ENCODE measurements at places on chromosomes 11 and 22.

DNA sequence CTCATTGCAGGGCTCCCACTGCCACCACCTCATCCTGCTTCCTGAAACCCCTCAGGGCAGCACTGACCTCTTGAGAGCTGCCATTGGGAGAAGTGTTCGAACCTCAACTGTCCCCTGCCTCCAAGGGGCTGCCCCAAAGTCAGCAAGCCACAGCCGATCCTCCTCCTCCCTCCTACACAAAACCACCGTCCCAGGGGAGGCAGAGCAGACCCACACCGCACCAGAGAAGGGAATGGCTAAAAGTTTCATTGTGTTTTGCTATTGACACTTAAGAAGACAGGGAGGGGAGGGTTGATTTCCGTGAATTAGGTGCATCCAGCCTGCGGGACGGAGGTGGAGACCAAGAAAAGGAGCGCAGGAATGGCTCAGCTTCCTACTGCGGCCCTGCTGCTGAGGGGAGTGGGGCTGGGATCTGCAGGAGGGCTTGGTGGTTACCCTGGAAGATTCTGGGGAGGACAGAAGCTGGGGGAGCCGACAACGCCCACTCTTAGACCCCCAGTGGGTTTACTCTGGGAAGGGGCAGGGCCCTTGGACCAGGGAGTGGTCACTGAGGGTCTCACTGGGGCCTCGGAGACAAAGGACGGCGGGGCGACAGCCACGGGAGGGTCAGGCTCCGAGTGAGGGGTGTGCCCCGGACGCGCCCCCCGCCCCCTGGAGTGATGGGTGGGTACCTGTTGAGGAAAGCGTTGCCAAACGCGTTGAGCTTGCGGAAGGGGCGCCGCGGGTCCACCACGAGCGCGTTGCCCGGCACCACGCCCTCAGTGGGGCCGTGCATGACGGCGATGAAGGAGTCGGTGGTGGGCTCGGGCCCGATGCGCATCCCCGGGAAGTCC, 815 bp downstream of the EHD1 start:
- peak overlapping the region; percentile 99 for H3K27ac ChIP-seq
- H3K36me3 ChIP-seq = no peaks in the 10 kb centered on the region
- DNase-seq = no peak
- H3K4me1 ChIP-seq = peaks cover 19% of the 10 kb centered on the region

GRCh38 chr11:70343636-70344035, 54.7 kb upstream of the CTTN start:
- peaks cover 9% of the 10 kb centered on the region for H3K36me3 ChIP-seq
- no peak for DNase-seq
- H3K27me3 ChIP-seq = no peaks in the 10 kb centered on the region
- H3K27ac ChIP-seq = no peak overlapping the region
- no peak overlapping the region for H3K4me3 ChIP-seq

DNA sequence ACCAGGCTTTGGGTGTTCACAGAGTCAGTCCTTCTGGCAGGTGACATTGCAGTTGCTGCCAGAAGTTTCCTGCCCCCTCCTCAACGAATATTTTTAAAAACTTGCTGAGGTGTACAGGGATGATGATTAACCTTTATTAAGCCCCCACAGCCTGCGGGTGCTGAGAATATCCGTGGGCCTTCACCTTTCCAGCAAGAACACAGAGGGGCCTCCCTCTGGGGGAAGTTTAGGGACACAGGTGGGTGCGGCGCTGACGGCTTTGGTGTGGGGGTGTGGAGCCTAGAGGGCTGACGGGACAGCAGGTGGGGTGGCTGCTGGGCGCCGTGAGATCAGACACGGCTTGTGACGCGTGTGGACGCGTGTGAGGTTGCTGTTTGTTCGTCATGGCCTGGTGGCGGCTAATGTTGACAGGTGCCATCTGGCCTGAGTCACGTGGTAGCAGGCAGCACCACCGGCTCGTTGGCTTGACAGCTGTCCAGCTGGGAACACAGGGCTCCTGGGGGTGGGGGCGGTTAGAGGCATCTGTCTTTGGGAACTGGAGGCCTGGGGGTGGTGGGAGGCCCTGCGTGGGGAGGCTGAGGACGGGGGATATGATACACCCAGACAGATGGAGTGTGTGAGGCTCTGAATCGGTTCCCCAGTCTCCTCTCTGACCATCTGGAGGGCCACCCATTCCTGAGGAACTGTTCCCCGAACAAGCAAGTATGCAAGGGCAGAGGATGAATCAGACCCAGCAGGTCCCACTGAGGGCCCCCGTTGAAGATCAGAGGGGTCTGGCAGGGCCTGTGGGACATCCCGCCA, 12.5 kb upstream of the LRRC10B start:
- H3K27ac ChIP-seq = peak overlapping the region; percentile 12
- no peaks in the 10 kb centered on the region for H3K27me3 ChIP-seq
- DNase-seq = no peak
- no peak overlapping the region for H3K4me3 ChIP-seq

GRCh38 chr11:127061947-127062346, 61.4 kb upstream of the KIRREL3 start:
- no peak overlapping the region for H3K4me3 ChIP-seq
- H3K4me1 ChIP-seq = no peaks in the 10 kb centered on the region
- H3K27me3 ChIP-seq = no peaks in the 10 kb centered on the region

GRCh38 chr22:32842486-32842885, 41.0 kb downstream of the TIMP3 start:
- H3K4me3 ChIP-seq = no peak overlapping the region
- no peaks in the 10 kb centered on the region for H3K36me3 ChIP-seq
- no peaks in the 10 kb centered on the region for H3K27me3 ChIP-seq
- H3K27ac ChIP-seq = no peak overlapping the region
- no peak for DNase-seq

DNA sequence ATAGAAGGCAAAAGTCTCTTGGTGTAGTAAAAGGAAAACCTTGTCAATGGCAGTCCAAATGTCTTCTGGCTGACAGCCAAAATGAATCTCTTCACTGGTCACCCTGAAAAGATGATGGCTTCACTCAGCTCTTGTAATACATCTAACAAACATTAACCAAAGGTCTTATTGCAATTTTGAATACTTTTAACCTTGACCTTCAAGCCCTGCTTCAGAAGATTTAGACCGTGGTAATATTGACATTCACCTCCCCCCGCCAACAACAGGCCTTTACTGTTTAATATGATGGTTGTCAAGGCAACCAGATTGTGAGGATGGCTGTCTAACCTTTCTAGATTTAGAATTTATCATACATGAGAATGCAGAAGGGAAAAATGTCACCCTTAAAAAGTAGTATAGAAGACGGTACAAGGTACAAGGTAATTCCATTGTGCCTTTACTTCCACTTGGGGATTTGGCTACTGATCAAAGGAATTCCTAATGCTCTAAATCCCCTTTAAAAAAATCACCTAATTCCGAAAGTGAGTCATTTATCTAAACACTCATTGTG, 342.3 kb downstream of the LARGE1 start:
- no peaks in the 10 kb centered on the region for H3K27me3 ChIP-seq
- DNase-seq = no peak

DNA sequence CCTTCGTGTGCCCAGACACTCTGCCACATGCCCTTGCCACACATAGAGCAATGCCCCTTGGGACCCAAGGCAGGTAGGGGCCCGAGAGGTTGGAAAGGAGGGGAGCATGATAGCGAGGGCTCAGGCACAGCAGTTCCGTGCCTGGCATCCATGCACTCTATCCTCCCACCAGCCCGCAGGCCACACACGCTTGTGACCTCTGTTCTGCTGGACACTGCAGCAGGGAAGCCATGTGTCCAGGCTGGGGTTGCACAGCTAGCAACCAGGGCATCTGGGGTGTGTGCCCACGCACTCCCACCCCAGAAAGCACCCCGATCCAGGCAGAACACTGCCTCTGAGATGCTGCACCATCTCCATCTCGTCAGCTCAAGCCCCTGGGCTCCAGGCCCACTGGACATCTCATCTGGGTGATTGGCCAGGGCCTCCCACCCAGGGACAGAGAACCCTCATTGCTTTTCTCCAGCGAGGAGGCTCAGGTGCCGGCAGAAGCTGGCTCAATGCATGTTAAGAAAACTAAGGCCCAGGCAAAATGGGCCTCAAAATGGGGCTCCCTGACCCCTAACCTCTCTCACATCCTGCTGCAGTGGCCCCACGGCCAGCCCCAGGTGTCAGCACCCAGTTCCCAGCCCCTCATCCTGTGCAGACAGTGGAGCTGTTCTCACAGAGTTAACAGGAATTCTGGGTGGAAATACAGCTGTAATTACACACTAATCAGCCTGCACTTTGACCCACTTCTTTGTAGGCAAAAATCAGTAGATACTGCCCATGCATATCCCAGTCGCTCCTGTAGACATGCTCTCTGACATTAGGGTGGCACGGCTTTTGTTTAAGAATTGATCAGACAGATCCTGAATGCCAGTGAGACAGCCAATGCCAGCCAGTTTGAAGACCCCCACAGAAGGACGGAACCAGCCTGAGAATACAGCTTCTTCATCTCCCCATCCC, 173.9 kb upstream of the B3GAT1 start:
- H3K4me3 ChIP-seq = no peak overlapping the region
- no peak for DNase-seq
- no peaks in the 10 kb centered on the region for H3K4me1 ChIP-seq
- H3K36me3 ChIP-seq = no peaks in the 10 kb centered on the region

DNA sequence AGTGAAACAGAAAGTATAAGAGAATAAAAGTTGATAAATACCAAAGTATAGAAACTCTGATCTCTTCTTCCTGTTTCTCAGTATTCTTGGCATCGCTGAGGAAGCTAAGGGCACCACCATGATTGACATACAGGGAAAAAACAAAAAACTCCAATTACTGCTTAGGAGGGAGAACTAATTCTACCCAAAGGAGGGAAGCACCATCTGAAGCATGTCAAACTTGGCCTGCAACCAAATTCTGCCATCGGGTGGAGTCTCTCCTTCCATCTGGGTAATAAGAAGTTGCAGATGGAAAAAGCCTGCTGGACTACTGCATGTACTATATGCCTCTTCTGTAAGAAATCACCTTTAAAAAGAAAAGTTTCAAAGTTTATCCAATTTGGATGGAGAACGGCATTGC, 30.5 kb upstream of the PPP2R1B start:
- no peak overlapping the region for H3K27ac ChIP-seq
- no peak overlapping the region for H3K4me3 ChIP-seq
- H3K27me3 ChIP-seq = no peaks in the 10 kb centered on the region
- no peak for DNase-seq
- H3K4me1 ChIP-seq = no peaks in the 10 kb centered on the region

DNA sequence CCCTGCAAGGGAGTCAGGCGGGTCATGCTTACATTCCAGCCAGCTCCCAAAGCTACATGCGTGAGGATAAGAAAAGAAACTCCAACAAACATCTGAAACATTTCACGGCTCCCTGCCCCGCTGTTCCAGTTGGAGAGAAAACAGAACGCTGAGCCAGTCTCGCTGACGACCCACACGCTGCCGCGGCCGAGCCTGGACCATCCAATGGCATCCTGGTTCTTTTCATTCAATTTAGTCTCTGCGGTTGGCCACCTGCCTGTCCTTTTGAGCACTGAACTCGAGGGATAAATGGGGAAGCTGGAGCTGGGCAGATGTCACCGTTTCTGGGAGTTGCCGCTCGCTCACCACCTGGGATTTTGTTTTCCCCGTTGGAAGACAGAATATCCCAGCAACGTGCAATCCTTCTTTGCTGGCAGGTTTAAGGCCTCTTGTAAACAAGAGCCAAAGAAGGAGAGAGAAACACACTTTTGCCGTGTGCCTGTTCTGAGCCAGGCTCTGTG, 45.3 kb upstream of the SHISAL1 start:
- H3K27ac ChIP-seq = peak overlapping the region; percentile 7
- no peak for DNase-seq
- no peaks in the 10 kb centered on the region for H3K36me3 ChIP-seq
- no peak overlapping the region for H3K4me3 ChIP-seq
- no peaks in the 10 kb centered on the region for H3K27me3 ChIP-seq
- no peaks in the 10 kb centered on the region for H3K4me1 ChIP-seq

- no peak overlapping the region for H3K4me3 ChIP-seq
- peak; percentile 74 for DNase-seq
- no peaks in the 10 kb centered on the region for H3K27me3 ChIP-seq
- H3K36me3 ChIP-seq = no peaks in the 10 kb centered on the region
- H3K27ac ChIP-seq = peak overlapping the region; percentile 96
- H3K4me1 ChIP-seq = no peaks in the 10 kb centered on the region
These were observed 27.6 kb downstream of the PLEKHA7 start for GRCh38 chr11:16986434-16987204.

DNA sequence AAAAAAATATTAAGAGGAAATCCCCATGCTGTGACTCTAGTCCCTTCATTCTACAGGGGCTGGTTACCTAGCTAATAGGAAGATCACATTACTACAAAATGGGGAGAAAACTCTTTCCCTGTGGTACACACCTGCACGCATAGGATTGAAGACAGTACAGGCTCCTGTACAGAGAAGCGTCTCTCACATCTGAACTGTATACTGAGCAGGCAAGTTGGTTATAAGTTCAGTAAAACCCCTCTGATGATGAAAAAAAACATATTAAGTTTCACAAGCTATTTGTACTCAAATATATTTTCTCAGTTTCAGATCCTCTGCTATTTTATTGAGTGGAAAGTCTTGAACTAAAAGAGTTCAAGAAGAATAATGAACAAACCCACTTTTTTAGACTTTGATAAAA, 156.9 kb upstream of the HSD17B12 start:
- no peak for DNase-seq
- H3K4me1 ChIP-seq = no peaks in the 10 kb centered on the region
- no peak overlapping the region for H3K27ac ChIP-seq
- no peaks in the 10 kb centered on the region for H3K36me3 ChIP-seq

GRCh38 chr11:127308291-127308690, 307.7 kb upstream of the KIRREL3 start:
- H3K27me3 ChIP-seq = no peaks in the 10 kb centered on the region
- H3K4me1 ChIP-seq = no peaks in the 10 kb centered on the region
- no peak overlapping the region for H3K4me3 ChIP-seq
- H3K27ac ChIP-seq = no peak overlapping the region
- DNase-seq = no peak
- no peaks in the 10 kb centered on the region for H3K36me3 ChIP-seq

DNA sequence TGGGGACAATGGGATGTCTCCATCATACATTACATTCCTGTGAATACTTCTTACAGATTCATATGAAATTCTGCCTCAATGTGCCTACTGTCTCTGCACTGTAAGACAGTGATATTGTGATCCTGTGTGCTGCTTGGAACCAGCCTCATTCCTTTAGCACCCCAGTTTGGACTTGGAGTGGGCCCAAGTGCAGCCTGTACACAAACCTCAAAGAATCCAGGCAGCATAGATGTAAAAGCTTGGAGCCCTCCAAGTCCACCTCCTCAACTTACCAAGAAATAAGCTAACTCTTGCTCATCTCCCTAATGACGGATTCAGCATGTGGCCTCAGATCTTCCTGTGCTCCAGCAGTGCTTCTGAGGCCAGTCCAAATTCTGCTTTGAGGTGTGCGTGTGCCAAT, 24.4 kb downstream of the GRAP2 start:
- no peak for DNase-seq
- H3K27ac ChIP-seq = no peak overlapping the region
- H3K4me3 ChIP-seq = no peak overlapping the region

- peak overlapping the region; percentile 90 for H3K27ac ChIP-seq
- no peaks in the 10 kb centered on the region for H3K27me3 ChIP-seq
- peak overlapping the region; percentile 81 for H3K4me3 ChIP-seq
- no peaks in the 10 kb centered on the region for H3K36me3 ChIP-seq
These were observed 1.7 kb downstream of the OSBPL5 start for GRCh38 chr11:3163241-3163981.

DNA sequence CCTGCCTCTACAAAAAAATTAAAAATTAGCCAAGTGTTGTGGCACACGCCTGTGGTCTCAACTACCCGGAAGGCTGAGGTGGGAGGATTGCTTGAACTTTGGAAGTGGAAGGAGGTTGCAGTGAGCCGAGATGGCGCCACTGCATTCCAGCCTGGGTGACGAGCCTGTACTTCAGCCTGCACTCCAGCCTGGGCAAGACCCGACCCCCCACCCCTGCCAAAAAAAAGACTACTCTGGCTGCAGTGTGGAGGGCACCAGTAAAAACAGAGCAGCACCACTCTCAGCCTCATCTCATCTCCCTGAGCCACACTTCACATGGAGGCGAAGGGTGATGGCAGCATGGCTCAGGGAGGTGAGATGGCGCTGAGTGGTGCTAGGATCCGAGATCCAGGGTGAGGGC, 50.3 kb upstream of the THY1 start:
- H3K27ac ChIP-seq = no peak overlapping the region
- H3K4me1 ChIP-seq = no peaks in the 10 kb centered on the region
- no peaks in the 10 kb centered on the region for H3K36me3 ChIP-seq
